ENCODE measurements at places on chromosomes 7 and 10. TPM values are rescaled to one million over a fixed set of nuclear protein-coding genes. Genes with fewer than 3 reads are reported as not detected.

Gene ANKRD61
- not detected for total RNA-seq

Gene EGR2
- total RNA-seq = 0.32 TPM

Gene SRRM3
- total RNA-seq = 3.4 TPM

Gene ALDH18A1
- total RNA-seq = 38.2 TPM

Gene AKR1D1
- total RNA-seq = not detected

Gene CALD1
- total RNA-seq = 252 TPM

Gene IKZF1
- total RNA-seq = 21.4 TPM

Gene LAMB4
- total RNA-seq = 0.29 TPM

Gene APBB1IP
- total RNA-seq = 30.1 TPM

Gene CDHR1
- 0.66 TPM for total RNA-seq

Gene EPC1
- 60.0 TPM for total RNA-seq
